ENCODE measurements at places on chromosomes 12 and 14. TPM values are rescaled to one million over a fixed set of nuclear protein-coding genes. Genes with fewer than 3 reads are reported as not detected.

GRCh38 chr14:72614891-72615415 is 278.9 kb downstream of the DPF3 start:
- DNase-seq = no peak

- DNase-seq = no peak
Measured at GRCh38 chr14:69323266-69323998, 63.5 kb downstream of the GALNT16 start.

- peak; percentile 95 for DNase-seq
Measured at GRCh38 chr12:15662303-15662980, 126.7 kb downstream of the EPS8 start.

DNA sequence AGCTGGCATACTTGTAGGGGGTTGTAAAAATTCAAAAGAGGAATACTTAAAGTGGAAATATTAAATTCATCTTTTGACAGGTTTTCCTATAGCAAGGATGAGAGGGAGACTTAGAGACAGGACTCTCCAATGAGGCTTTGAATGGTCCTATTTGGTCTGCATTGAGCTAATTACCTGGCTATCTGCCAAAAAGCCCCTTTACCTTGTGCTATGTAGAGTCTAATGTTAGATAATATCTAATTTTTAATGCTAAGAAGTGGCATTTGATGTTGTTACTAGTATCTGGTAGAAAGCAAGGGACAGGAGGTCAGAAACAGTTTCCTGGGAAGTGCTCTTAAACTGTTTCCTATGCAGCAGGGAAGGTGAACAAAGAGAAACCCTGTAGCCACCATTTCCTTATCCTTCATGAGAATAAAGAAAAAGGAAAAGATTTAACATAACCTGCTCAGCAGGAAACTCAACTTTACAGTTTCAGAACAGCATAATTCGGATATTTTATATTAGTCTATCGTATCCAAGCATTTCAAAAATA is 550.0 kb downstream of the SOX5 start:
- DNase-seq = no peak

GRCh38 chr12:72679147-72679757 is 407.1 kb downstream of the TRHDE start:
- DNase-seq = no peak

GRCh38 chr12:71565535-71565934 is 98.1 kb downstream of the ZFC3H1 start:
- DNase-seq = no peak

- no peak for DNase-seq
Measured at GRCh38 chr12:90972226-90972625, 17.2 kb upstream of the CCER1 start.

- DNase-seq = peak; percentile 79
Measured at GRCh38 chr12:122107261-122107660, 28.7 kb downstream of the MLXIP start.

DNA sequence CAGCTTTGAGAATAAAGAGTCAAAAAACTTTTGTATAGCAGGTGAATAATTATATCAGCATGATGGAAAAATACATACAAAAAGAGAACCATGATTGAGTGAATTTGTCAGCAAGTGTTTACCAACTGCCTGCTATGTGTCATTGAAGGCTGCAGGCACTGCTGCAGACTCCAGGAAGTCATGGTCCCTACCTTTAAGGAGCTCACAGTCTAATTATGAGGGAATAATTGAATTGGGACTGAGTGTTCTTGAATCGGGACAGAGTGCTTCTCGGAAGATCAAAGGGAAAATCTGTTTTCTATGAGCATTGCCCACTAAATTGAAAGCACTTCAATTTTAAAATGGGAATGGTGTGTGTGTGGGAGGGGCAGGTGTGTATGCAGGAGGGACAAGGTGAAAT is 9.5 kb downstream of the OR10AD1 start:
- DNase-seq = no peak

- no peak for DNase-seq
Measured at GRCh38 chr12:10170216-10170615, 1.7 kb downstream of the OLR1 start.

- no peak for DNase-seq
Measured at GRCh38 chr14:92945544-92945943, 22.6 kb downstream of the CHGA start.

- no peak for DNase-seq
Measured at GRCh38 chr12:59844750-59845149, 248.9 kb downstream of the SLC16A7 start.

GRCh38 chr14:73977896-73978295 is 27.8 kb downstream of the COQ6 start:
- DNase-seq = no peak

- DNase-seq = peak; percentile 34
Measured at GRCh38 chr14:24279301-24280186, 8.1 kb upstream of the RABGGTA start.

DNA sequence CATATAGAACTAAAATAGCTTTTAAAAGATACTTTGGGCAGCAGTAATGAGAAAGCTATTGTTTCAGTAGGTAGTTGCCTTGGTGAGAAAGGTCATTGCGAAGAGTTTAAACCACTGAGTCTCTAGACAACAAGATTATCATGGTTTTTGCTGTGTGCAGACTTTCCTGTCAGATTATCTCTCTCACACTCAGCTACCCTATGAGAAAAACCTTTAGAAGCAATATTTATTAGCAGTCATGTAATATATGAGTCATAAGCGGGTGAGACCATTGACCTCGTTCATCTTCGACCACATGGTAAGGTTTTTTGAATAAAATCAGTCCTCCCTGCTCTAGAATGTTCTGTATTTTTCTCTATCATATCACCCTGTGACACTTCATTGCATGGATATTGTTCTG is 59.9 kb downstream of the GPR65 start:
- DNase-seq = no peak

GRCh38 chr12:12338527-12339168 is 11.4 kb downstream of the MANSC1 start:
- DNase-seq = peak; percentile 82

GRCh38 chr12:56878010-56878339 is 56.2 kb downstream of the SDR9C7 start:
- DNase-seq = no peak

GRCh38 chr12:104650541-104650940 is 193.8 kb downstream of the CHST11 start:
- no peak for DNase-seq

- DNase-seq = no peak
Measured at GRCh38 chr14:101602466-101602840, 41.2 kb downstream of the DIO3 start.

DNA sequence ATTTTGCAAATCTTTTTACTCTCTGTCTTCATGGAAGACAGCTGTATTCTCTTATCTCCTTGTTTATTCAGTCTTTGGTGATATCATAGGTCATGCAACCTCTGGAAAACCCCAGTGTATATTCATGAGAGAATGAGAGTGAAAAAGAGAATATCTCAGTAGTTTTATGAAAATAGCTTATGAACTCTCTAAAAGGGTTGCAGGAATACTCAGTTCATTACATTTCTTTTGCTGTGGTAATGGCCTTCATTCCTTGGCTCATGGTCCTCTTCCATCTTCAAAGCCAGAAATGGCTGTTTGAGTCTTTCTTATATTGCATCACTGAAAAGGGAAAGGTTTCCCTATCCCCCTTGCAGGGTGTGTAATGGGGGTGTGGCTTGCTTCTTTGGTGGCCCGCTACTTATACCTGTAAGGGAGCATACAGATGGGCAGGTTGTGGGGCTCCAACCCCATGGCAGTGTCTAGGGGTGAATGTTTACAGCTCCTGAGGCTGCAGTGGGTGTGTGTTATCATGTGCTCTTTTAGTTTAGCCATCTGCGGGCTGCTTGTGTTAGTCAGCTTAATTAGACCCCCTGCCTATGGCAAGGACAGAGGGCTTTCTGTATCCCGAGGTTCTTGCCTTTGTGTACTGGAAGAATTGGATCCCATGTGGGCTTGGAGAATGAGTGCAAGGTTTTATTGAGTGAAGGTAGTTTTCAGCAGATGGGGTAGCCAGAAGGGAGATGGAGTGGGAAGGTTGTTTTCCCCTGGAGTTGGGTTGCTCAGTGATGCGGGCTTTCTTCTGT is 150.2 kb downstream of the CCDC91 start:
- no peak for DNase-seq

GRCh38 chr12:128073937-128074336 is 193.0 kb upstream of the TMEM132C start:
- DNase-seq = no peak

DNA sequence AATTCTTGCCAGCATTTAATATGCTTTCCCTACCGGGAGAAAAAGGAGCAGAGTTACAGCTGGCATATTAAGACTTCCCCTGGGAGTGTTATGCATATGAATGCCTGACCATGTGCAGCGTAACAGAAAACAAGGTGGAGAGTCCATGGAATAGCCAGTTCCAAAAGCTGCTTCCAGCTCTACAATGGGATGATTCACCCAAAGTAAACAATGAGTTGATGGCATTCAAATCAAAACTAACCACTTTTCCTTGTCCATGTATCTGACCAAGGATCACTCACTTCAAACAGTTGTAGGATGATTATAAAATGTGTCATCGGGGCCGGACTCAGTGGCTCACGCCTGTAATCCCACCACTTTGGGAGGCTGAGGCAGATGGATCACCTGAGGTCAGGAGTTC is 48.1 kb upstream of the BICDL1 start:
- peak; percentile 94 for DNase-seq

- DNase-seq = no peak
Measured at GRCh38 chr12:53343969-53344368, 7.8 kb upstream of the SP7 start.

DNA sequence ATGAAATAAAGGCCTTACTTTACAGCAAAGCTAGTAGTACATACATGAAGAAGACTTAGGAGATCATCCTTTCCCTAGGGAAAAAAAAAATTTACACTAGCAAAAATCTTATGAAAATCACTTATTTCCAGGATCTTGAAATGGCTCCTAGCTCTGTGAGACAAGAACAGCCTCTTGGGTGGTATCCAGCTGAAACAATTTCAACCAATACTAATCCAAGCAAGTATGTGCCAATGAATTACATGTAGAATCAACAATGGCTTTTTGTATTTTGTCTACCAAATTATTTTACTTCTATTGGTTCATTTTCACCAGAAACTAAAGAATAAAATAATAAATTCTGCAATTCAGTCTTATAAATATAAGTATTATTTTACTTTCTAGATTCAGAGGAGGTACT is 2.7 kb upstream of the SLCO1A2 start:
- no peak for DNase-seq

DNA sequence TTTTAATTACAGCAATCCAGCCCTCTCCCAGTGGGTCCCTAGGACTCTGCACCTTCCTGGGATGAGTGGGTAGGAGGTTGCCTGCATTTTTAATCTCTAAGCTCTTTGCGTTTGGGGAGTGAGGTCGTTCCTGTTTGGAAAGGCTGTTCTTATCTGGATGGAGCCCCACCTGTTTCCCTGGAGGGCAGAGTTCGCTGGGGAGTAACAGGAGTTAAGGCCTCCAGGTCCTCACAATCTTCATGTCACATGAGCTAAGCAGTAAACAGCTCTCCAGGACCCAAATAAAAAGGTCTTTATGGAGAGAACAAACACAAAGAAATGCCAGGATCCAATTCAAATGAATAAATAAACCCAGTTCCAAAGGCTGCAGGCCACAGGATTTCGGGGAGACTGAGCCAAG is 56.0 kb upstream of the RFLNA start:
- no peak for DNase-seq

GRCh38 chr12:4251216-4251891 is 22.2 kb upstream of the CCND2 start:
- DNase-seq = no peak

DNA sequence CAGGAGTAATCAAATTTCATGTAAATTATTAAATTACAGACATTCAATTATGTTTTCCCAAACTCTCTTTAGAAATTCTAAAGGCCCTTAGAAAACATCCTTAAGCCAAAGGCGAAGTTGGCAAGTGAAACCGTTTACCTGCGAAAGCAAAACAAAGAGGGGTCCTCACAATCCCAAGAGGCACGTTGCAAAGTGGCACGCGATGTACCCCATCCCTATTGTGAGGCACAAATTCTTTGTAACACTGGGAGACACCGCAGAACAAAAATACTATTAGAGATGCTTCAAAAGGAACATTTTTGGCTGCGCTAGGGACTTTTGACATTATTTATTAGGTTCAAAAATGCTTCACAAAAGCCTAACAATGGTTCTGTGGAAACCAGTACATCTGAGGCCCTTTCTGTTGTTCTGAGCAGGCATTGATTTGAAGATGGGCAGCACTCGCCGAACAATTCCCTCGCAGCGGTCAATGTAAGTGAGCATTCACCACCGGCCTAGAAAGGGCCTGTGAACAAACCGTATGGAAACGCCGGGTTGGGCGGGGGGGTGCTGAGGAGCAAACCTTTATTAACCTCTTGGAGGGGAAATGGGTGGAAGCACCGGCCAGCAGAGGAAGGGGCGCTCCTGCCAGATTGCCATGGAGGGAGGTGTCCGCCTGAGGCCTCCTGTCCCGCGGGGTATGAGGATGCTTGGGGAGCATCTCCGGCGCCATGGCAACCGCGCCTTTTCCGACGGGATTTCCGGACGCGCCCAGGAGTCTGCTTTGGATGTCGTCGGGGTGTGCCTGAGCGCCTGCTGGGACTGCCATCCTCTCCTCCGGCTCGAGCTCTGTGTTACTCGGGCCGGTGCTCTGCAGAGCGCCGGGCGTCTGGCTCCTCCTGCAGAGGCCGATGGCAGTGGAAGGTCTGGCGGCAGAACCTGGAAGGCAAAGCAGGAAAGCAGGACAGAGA is 193.9 kb downstream of the C12orf42 start:
- no peak for DNase-seq

GRCh38 chr12:65608319-65608916 is 215.9 kb upstream of the HMGA2 start:
- peak; percentile 53 for DNase-seq

DNA sequence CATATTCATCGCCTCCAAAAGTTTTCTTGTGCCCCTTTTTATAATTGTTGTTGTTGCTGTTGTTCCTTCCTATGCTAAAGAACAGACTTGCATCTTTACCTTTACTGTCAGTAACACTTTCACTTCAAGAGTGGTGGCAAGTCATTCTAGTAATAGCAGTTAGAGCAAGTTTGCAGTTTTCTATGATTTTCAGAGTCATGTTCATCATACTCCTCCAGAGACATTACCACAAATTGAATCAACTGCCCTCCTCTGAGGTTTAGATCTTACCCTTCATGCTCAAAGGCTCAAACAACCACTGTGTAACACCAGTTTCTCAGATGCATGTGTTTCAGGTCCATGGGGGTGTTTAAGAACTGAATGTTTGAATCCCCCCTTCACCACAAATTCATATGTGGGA is 763.4 kb downstream of the LRFN5 start:
- DNase-seq = no peak

The PTPN6 gene
- 0.05 TPM for total RNA-seq

The TGM1 gene
- 0.76 TPM for total RNA-seq

The SLC2A14 gene
- total RNA-seq = 0.13 TPM

The ACOT6 gene
- not detected for total RNA-seq

The HCFC2 gene
- total RNA-seq = 9.4 TPM

The PRPH gene
- 0.13 TPM for total RNA-seq

The LPAR5 gene
- 0.27 TPM for total RNA-seq

Data from HT1080 (cell line).